Stimulated activated CD4-positive, alpha-beta T cell treated with anti-CD3 and anti-CD28 coated beads, Interleukin-15, amount 100 ng/mL, for 1 hour (primary cell): ENCODE measurements at places on chromosomes 6 and 20.

- no peak for DNase-seq
These were observed 26.0 kb upstream of the TAAR1 start for GRCh38 chr6:132685009-132685408.

DNA sequence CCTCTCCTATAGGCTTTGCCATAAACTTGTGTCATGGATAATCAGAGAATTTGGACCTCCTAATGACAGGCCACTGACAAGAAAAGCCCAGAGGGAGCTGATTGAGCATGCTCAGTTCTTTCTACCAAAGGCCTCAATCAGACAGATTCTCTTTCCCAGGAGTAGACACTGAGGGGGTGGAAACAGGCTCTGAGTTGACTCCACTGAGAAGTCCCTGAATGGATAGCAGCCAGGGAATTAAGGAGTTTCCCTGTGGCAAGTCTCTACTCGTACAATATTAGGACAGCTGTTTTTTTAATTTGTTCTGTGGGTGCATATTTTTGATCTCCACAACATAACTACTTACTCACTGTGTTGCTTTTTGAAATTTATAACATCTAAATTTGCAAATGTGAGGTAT lies 63.3 kb downstream of the SLC16A10 start:
- no peak for DNase-seq

GRCh38 chr6:150592377-150592995 lies 7.2 kb upstream of the PLEKHG1 start:
- DNase-seq: no peak

DNA sequence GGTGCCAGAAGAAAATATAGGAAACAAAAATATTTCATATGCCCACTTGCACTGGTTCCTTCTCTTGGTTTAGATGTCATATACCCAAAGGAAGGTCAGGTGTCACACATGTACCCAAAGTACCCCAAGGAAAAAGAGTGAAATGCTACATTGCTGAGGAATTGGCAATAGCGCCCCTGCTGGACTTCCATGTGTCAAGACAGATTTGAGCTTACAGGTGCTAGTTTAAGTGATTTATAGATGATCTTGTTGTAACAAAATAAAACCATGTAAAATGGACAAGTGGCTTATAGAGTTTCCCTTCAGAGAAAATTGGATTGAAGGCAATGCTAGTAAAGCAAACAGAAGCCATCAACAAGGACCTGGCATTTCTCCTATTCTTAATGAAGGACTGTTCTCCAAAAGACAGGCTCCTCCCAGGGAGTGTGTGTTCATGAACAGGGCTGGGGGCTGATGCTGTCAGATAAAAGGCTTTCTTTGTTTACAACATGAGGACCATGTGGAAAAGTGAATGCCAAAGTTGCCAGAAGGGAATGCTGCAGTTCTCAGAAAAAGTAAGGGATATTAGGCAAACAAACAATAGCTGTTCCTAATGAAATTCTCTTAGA lies 64.3 kb upstream of the PAK5 start:
- no peak for DNase-seq

- peak; percentile 43 for DNase-seq
These were observed 38.3 kb downstream of the COX4I2 start for GRCh38 chr20:31675828-31676608.

- DNase-seq: peak; percentile 15
These were observed 766 bp downstream of the SLC16A10 start for GRCh38 chr6:111087871-111088667.

- no peak for DNase-seq
These were observed 1.5 kb downstream of the ID4 start for GRCh38 chr6:19838442-19839236.

- DNase-seq: no peak
These were observed 66.3 kb downstream of the EDN1 start for GRCh38 chr6:12356431-12356830.

DNA sequence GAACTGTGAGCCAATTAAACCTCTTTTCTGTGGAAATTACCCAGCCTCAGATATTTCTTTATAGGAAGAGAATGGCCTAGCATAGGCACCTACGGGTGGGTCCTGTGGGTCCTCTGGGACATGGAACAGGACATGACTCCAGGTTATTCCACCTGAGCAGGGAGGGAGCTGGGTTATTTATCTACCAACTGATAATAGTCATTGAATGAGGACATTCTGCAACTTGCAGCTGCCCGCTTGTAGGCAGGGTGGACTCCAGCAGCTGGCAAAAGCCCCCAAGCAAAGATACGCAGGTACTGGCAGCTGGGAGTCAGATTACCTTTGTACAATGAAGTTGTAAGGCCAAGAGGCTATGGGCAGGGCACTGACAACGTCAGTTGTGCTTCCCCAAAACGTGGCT lies 1.4 kb upstream of the BANF2 start:
- no peak for DNase-seq

GRCh38 chr6:162119341-162119740 lies 608.2 kb downstream of the PRKN start:
- DNase-seq: no peak

- DNase-seq: no peak
These were observed 4.9 kb downstream of the TOMM34 start for GRCh38 chr20:44955270-44955669.

DNA sequence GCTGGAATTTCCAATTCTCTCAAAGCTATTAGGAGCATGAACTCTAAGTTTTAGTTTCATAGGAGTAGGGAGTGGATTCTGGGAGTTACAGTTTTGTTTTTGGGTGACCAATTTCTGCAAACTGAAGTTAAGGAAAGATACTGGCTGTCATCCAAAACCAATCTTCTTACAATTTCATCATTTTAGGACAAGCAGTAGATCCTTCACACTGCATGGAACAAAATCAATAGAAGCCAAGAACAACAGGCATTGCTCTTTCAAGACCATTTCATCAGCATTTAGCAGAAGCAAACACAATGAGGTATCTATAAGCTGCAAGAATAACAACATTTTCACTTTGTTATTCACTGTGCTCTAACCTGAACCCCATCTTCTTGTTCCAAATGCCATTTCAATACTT lies 173.0 kb downstream of the GMDS start:
- DNase-seq: no peak

DNA sequence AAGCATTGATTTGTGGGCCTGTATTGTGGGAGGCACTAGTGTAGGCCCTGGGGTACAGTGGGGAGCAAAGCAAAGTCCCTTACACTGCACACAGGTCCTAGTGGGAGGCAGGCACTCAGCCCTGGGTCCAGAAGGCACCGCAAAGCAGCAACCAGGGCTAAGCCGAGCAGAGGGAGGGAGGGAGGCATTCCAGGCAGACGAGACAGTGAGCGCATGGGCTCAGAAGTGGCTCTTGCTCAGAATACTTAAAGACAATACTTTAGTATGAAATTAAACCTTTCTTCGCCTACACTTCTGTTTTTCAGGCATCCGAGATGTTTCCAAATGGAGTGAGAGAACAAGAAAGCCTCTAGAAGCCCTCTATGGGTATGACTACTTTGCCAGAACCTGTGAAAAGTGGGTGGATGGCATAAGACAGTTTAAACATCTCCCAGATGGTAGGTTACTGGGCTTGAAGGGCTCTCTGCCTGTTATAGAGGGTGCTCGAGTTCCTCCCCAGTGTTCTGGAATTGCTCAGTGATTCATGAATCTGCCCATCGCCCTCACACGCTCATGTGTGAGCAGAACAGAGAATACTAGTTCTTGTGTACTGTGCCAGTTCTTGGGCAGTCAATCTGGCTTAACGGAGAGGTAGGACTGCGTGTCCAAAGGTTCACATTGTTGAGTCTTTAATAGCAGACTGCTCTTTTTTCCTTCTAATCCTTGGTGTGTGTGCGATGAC lies 18.7 kb downstream of the BPHL start:
- no peak for DNase-seq

DNA sequence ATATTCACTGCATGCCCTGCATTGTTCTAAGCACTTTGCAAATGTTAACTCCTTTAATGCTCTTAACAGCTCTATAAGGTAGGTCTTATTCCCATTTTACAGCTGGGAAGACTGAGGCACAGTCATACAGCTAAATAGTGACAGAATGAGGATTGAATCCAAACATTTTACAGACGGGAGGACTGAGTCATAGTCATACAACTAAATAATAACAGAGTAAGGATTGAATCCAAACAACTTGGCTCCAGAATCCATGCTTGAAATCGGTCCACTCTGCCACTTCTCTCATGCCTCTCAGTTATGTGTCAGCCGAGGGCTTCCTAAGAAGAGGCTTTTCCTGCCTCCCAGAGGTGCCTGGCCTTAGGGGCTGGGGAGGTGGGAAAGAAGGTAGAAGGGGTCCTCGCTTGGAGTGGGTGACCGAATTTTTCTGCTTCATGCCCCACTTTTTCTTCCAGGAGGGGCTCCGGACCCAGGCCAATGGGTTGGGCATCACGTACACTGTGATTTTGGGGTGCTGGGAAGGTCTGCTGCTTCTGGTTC lies 137.4 kb upstream of the RNF24 start:
- no peak for DNase-seq

DNA sequence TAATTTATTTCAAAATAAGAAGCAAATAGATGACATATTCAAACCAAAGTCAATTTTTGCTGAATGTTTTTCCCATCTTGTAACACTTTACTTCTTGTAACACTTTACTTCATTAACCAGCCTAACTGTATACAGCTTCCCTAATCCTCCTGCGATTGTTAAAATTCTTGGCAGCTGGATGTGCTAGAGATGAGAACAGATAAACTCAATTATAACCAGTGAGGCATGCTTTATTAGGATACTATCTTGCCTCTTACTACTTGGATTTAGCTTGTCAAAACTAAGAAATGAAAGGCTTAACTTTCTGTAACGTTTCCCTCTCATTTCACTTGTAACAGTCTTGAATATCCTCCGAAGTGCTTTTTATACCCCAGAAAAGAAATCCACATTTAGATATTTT lies 94.1 kb upstream of the BMP5 start:
- no peak for DNase-seq
